Naive thymus-derived CD8-positive, alpha-beta T cell (primary cell): ENCODE measurements at places on chromosomes 7 and 10. TPM values are rescaled to one million over a fixed set of nuclear protein-coding genes. Genes with fewer than 3 reads are reported as not detected.

DNA sequence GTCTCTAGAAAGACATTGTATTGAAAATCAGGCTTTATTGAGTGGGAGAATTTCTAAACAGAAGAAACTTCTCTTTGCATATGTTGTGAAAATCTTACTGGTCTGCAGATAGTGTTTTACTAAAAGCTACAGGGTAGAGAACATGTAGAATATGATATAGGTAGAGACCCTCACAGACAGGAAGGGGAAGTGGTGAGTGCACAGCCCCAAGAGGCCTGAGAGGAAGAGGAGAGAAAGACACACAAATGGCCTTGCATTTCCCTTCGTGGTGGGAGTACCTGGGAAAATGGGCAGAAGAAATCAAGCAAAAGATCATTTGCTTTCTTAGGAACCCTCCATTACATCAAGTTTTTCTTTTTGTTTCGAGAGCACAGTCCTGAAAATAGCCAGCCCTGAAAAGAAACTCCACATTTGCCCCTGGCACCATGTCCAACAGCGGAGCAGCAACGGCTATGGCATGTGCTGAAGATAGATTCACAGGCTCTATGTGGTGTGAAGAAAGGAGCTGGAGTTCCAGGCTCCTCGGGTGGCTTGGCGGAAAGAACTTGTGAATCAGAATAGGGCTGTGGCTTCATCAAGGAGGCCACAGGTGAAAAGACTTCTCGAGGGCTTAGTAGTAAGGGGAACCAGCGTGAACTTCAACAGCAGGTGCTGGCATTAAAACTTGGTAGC, 143.5 kb downstream of the CALCR start:
- DNase-seq: no peak

GRCh38 chr7:68840991-68841390, 757.3 kb upstream of the AUTS2 start:
- no peak for DNase-seq

GRCh38 chr7:115449689-115450088, 527.8 kb downstream of the MDFIC start:
- no peak for DNase-seq

The UCMA gene
- not detected for total RNA-seq

The SLC12A9 gene
- 66.9 TPM for total RNA-seq
